ENCODE measurements at places on chromosomes 6 and 20.

DNA sequence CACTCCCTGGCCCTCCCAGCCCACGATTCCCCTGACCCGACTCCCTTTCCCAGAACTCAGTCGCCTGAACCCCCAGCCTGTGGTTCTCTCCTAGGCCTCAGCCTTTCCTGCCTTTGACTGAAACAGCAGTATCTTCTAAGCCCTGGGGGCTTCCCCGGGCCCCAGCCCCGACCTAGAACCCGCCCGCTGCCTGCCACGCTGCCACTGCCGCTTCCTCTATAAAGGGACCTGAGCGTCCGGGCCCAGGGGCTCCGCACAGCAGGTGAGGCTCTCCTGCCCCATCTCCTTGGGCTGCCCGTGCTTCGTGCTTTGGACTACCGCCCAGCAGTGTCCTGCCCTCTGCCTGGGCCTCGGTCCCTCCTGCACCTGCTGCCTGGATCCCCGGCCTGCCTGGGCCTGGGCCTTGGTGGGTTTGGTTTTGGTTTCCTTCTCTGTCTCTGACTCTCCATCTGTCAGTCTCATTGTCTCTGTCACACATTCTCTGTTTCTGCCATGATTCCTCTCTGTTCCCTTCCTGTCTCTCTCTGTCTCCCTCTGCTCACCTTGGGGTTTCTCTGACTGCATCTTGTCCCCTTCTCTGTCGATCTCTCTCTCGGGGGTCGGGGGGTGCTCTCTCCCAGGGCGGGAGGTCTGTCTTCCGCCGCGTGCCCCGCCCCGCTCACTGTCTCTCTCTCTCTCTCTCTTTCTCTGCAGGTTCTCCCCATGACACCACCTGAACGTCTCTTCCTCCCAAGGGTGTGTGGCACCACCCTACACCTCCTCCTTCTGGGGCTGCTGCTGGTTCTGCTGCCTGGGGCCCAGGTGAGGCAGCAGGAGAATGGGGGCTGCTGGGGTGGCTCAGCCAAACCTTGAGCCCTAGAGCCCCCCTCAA is at the start of gene LTA:
TSS of gene LTA (plus strand) at position 249 of the 871 bp plus-strand sequence. CDS start at position 703, 454 bp downstream.
- DNase-seq: peak; percentile 92

DNA sequence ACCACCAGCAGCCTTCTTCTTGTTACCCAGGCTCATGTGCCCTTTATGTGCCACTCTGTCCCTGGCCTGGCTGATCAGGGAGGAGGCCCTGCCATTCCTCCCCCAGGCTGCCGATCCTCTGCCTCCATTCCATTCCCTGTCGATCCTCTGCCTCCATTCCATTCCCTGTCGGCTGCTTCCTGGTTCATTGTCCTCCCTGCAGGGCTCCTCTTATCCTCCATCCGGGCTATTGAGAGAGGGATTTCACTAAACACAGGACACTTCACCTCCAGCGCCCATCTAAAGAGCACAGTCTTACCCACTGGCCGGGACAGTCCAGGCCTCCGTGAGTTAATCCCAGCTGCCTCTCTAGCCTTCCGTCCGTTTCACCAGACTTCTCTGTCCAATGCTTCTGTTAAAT is 7.7 kb upstream of the TTLL2 start:
- no peak for DNase-seq

DNA sequence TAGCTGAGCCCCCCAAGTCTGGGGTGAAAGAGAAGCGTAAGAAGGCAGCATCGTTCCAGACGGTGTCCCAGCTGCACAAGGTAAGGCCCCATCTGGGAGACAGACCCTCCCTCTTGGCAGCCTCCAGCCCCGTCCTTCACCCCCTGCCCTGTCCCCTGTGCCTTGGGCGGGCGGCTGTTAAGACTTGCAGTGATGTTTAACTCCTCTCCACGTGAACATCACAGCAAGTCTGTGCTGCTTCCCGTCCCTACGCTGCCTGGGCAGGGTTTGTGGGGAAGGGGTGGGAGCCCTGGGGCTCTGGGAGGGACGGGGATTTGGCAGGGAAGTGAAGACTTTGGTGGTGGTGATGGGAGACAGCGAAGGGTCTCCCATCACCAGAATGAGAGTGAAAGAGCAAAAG is 34.6 kb downstream of the MYH7B start:
- no peak for DNase-seq

- DNase-seq: no peak
Measured at GRCh38 chr6:167056370-167056769, 57.2 kb downstream of the CEP43 start.

DNA sequence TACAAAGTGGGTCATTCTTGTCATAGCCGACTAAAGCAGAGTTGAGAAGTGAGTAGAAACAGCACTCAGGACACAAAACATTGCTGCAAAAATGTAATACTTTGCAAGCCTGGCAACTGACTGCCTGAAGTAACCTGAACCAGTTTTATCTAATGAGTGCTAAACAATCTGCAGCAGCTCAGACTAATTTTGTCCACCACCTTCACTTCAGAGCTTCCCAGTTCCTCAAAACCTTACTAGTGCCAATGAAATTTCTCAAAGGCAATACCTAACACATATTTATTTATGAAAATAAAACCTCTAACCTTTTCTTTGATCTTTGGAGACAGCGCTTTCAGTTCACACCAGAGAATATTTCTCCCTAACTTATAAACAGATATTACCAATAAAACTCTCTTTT is 56.7 kb upstream of the FKBP1C start:
- no peak for DNase-seq

- DNase-seq: no peak
Measured at GRCh38 chr6:25275436-25275835, 3.7 kb upstream of the CARMIL1 start.

DNA sequence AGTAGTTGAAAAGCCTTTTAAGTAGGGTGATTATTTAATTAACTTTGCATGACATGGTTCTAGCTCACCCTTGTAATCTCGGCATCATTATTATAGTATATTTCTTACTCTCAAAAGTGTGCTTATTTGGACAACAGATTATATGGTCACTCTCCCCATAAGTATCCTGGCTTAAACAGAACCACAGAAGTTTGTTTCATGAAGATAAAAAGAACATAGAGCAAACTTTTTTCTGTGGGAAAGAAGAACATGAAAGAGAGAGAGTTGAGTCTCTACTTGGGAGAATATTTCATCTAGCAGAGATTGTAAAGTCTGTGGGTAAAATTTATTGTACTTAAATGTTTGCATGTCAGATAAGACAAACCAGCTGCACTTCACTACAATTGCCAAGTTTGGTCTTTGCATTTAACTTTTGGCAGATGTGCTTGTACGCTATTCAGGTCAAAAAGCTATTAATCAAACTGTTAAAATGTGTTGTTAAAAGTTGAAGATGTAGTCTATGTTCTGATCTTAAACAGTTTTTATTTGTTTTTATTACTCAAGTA is 33.4 kb upstream of the PRIM2 start:
- DNase-seq: no peak

DNA sequence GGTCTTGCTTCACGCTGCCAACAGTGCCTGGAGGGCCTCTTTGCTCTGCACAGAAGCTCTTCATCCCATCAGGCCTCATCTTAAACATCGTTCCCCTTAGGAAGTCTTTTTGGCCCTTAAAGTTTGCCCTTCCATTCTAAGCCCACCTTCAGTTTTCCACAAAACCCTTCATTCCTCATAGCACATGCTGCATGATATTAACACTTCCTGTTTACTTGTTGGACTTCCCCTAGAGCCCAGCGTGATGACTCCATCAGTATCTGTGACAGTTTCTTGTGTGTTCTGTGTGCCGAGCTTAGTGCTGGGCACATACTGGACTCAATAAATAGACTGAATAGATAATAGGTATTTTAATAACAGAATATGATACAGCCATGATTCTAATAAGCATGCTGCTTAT is 2.2 kb downstream of the NT5DC1 start:
- no peak for DNase-seq

GRCh38 chr20:40812415-40812925 is 123.4 kb upstream of the MAFB start:
- no peak for DNase-seq

DNA sequence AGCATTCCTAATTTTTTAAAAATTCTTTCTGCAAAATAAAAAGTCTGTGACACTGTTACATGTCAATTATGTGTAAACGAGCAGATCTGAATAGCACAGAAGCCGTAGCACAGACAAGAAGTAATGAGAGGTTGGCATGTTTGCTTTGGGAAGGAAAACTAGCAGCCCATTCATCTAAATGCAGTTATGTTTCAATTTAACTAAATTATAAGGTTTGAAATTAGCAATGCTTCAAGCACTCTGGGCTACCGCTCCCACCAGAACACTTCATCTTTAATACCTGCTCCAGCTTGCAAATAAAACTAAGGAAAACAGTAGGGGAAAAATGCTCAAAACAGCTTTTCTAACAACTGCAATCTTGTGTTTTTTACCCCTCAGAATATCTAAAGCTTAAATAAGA is 73.9 kb downstream of the PTPRK start:
- no peak for DNase-seq

DNA sequence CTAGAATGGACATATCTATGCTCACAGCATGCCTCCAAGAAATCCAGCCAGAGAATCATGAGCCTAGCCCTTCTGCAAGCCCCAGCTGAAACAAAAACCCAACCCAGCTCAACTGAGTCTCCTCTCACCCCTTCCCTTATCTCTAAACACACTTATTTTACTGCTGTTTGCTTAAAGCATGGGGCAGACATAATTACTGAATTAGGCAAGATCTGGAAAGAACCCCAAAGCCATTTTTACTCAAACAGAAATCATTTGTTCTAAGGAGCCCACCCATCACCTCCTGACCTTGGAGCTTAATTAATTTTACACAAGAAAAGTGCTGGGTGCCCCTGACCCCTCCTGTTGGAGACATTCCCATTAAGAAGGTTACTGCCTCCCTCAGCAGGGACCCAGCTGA is 291.6 kb downstream of the MAFB start:
- no peak for DNase-seq

- no peak for DNase-seq
Measured at GRCh38 chr6:133710826-133711225, 178.1 kb upstream of the TCF21 start.

GRCh38 chr6:37359039-37359438 is 5.3 kb downstream of the RNF8 start:
- DNase-seq: no peak

DNA sequence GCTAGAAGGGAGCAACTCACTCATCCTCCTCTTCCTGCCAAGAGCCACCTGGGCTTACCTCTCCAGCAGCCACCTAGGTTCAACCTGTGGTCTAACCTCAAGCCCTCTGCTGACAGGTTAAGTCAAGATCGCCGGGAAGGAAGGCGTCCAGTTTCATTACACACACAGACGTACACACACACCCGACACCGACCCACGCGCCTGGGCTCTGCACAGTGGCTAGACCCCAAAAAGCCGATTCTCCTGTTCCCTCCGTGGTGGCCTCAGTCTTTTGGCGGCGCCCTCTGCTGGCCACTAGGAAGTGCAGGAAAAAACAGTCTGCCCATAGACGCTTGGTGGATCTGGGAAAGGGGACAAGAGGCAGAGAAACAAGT is 52.8 kb downstream of the MRPL14 start:
- peak; percentile 81 for DNase-seq

DNA sequence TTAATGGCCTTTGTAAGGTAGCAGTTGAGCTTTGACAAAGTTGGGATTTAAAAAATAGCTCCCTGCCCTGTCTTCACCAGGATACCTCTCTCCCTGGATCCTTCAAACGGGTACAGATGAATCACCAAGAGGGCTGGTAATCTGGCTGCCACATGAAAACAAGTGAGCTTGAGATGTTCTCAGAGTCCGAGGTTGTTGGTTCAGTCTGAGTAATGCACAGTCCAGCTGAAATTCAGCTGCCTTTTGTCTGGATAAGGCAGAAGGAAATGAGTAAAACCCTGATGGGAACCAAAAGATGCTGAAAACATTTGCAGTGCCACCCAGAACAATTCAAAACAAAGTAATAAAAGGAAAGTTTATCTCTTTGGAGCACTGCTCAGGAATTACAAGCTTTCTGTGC is 86.8 kb downstream of the GJA1 start:
- DNase-seq: no peak

DNA sequence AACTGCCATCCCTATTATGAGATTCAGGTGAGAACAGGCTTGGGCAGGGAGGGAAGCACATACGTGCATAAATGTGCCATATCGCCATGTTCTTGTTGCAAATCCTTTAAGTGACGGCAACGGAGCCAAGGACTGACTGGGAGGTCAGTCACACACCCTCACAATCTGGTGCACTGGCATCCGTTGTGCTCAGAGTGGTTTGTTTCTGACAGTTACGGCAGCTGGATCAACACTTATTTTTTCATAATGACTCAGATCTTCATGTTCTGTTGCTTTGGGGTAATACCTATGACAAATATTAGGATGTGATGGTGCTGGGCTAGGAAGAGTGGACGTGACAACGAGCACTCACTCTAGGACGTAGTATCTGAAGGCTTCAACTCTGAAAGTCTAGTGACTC is 56.2 kb upstream of the PREP start:
- DNase-seq: peak; percentile 47

- DNase-seq: no peak
Measured at GRCh38 chr6:160974304-160974771, 17.2 kb upstream of the MAP3K4 start.

DNA sequence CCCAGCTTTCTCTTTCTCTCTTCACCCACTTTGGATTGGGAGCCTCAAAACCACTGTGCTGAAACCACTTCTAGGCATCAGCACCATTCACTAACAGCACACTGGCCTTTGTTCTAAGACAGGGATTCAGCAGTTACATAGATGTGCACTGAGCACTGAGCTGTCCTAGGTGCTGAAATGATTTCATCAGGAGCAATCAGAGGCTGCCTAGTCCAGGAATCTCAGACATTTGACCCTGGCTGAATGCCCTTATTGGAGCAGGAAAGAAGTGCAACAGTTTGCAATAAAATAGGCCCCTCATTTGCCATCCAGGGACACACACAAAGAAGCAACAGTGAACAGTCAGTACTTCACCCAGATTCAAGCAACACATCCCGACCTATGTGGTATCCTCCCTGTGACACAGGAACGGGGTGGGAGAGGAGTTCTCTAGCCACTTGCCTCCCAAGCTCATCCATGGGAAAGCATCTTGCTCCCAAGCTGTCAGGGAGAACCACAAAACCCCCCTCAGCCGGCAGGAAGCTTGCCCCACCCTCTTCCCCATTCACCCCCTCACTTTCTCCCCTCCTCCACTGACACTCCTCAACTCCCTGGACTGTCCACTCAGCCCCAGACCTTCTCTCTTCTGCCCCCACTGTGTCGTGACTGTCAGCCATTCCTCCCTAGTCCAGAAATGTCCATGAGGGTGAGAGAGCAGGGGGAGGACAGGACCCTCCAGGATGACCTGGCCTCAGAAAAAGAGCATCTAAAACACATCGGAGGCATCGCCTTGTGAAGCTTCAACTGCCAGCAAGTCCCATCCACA is 304.4 kb downstream of the PREX1 start:
- no peak for DNase-seq

DNA sequence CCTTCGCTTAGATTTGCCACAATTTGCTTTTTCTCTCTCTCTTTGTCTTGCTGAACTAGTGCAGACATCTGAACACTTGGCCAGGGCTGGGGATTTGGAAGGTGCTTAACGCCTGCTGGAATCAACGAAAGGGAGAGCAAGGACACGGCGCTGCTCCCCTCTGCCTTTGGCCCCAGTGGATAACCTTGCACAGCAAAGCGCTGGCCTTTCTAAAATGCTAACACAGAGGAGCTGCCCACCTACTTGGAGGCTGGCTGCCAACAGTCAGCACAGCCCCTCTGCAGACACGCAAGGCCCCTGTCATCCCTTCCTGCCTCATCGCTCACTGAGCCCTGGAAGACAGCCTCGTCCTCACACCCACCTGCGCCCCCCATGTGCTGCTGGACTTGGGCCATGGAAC is 37.5 kb downstream of the C20orf203 start:
- DNase-seq: no peak
